ENCODE measurements at places on chromosomes 16 and 17. TPM values are rescaled to one million over a fixed set of nuclear protein-coding genes. Genes with fewer than 3 reads are reported as not detected.

The TMEM100 gene
- total RNA-seq = 3.3 TPM

The PLCD3 gene
- total RNA-seq = 0.82 TPM

The MGAT5B gene
- 16.3 TPM for total RNA-seq

The SALL1 gene
- 5.3 TPM for total RNA-seq

The GAN gene
- 22.8 TPM for total RNA-seq

The LHX1 gene
- under 0.01 TPM for total RNA-seq

The MEIOC gene
- total RNA-seq = 0.41 TPM

The ABI3 gene
- total RNA-seq = 0.41 TPM

- no peak for DNase-seq
Measured at GRCh38 chr17:35486920-35487732, 38.6 kb upstream of the SLFN13 start.

DNA sequence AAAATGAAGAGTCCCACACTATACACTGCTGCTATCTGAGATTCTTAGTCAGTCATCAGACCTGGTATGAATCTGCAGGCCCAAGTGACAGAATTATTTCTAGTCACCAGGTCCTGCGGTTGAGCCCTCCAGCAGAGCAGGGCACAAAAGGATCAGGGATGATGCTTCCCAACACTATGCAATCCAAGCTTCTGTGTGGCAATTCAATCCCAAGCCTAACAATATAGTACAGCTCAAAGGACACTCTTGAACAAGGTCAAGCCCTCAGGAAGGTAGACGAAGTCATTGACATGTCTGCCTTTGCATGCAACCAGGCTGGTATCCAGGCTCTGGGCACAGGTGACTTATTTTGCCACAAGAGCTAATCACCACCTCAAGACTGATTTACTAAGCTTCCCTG, 5.8 kb downstream of the DCUN1D3 start:
- no peak for DNase-seq

- DNase-seq = no peak
Measured at GRCh38 chr16:57893217-57893558, 77.7 kb downstream of the CNGB1 start.

DNA sequence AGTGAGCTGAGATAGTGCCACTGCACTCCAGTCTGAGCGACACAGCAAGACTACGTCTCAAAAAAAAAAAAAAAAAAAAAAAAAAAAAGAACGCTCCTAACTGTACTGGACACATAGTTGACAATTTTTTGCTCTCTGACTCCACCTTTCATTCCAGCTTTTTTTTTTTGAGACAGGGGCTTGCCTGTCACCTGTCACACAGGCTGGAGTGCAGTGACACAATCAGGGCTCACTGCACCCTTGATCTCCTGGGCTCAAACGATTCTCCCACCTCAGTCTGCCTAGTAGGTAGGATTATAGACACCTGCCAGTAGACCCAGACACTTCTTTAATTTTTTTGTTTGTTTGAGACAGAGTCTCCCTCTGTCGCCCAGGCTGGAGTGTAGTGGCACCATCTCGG, 2.6 kb upstream of the CRLF3 start:
- DNase-seq = no peak

DNA sequence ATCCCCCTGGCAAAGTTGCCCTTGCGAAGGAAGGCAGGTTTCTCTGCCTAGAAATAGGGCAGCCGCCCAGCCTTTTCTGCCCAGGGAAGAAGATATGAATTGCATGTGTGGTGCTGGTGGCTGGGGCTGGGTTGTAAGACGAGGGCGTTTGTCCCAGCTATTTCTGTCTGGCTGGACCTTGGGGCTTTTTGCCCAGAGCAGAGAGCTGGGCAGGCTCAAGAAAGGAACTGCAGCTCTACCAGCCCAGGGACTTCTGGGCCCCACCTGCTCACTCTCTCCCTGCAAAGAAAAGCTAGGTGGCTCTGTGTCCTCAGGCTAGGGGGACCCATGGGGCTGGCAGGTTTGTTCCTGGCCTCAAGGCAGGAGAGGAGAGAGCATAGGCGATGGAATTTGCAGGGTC, 586 bp downstream of the CACNG1 start:
- DNase-seq = no peak

GRCh38 chr16:62363501-62363900, 327.3 kb upstream of the CDH8 start:
- DNase-seq = peak; percentile 2

DNA sequence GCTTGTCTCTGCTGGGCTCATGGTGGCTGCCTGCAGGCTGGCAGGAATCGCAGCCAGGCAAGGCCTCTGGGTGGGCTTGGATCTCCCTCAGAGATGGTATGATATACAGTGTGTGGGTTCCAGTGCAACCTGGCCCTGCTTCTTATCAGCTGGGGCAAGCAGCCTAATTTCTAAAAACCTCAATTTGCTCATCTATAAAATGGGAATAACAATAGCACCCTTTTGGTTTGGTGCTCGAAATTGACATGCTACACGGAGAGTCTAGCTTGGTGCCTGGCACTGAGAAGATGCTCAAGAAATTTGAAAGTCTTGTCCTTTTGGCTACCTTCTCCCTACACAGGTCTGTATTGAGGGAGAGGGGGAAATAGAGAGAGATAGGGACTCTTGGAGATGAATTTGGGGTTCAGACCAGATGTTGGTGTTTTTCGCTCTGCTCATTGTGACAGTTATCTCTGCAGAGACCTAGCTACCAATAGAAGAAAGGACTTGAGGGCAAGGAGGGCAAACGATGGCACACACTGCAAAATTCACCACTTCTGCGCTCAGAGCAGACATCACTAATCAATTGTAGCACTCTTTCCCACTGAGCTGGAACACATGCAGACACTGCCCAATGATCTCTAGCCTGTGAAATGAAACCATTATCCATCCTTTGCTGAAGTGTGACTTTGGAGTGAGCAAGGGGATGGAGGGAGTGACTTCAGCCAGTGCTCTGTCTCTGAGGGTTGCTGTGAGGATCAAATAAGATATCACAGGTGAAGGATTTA, 15.6 kb downstream of the BEAN1 start:
- DNase-seq = no peak

DNA sequence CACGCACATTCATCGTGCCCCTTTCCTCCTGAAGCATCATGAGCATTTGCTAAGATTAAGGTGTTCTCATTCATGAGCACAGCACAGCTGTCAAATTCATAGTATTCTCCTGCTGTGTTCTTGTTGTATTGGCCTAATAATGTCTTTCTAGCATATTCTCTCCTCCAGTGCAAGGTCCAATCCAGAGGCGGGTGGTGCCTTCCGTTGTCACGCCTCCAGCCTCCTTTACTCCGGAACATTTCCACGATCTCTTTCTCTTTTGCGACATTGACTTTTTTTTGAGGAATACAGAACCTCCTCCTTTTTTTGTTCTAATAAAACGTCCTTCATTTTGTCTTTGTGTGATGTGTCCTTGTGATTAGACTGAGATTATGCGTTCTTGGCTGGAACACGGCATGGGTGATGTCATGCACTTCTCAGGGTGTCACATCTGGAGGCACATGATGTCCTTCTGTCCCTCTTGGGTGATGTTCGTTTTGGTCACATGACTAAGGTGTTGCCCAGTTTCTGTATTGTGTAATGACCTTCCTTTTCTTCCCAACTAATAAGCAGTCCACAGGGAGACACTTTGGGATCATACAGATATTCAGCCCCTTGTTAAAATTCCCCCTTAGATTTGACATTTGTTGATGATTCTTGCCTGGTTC, 66.3 kb downstream of the CLEC16A start:
- no peak for DNase-seq

- no peak for DNase-seq
Measured at GRCh38 chr16:87671221-87671620, 68.9 kb downstream of the JPH3 start.

GRCh38 chr16:67910158-67910557, 17.1 kb downstream of the PSKH1 start:
- peak; percentile 55 for DNase-seq

DNA sequence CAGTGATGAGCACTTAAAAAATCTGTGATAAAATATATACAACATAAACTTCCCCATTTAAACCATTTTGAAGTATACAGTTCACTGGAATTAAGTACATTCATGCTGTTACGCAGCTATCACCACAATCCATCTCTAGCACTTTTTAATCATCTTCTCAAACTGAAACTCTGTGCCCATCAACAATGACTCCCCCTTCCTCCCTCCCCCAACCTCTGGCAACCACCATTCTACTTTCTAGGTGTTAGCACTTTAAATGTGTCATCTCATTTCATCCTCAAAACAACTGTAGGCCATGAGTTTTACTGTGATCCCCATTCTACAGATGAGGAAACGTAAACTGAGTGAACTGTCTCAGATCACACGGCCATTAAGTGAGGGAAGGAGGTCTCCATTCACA, 13.8 kb upstream of the TMEM98 start:
- DNase-seq = no peak

GRCh38 chr16:23595246-23595950, 718 bp downstream of the NDUFAB1 start:
- no peak for DNase-seq

DNA sequence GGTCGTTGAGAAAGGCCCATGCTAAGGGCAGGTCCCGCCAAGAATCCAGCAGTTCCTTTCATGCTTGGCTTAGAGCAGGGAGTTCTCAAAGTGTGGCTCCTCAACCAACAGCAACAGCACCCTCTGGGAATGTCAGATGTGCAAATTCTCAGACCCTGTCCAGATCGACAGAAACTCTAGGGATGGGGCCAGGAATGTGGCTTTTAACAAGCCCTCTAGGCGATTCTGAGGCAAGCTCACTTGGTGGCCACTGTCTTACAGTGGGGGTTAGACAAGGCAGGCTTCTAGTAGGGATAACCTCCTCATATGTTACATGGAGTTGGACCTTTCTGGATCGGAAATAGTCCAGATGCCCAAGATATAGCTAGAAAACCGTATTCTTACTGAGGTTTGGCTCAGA, 144.8 kb downstream of the ZFHX3 start:
- no peak for DNase-seq

DNA sequence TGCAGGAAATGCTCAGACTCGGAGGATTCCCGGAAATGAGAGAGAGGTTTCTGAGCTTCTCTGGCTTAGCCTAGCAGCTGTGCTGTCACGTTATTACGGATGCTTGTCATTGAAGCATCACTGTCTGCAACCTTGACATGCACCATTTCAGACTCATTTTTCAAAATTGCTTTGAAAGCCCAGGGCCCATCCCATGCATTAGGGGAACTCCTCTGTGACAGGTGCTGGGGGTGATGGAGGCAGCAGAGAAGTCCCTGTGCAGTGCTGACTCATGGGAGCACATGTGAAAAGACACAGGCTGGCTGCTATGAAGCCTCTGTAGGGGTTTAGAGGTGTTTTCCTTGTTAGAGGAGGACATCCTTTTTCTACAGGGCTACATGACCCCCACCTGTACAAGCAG, 214.0 kb upstream of the MPHOSPH6 start:
- no peak for DNase-seq

- no peak for DNase-seq
Measured at GRCh38 chr16:49496656-49497055, 123.1 kb downstream of the C16orf78 start.

GRCh38 chr17:48626245-48627117, at the start of gene HOXB9:
Gene HOXB9, minus strand, starts transcription at chr17:48626358. Its CDS starts 89 bp downstream, at chr17:48626269.
- no peak for DNase-seq

DNA sequence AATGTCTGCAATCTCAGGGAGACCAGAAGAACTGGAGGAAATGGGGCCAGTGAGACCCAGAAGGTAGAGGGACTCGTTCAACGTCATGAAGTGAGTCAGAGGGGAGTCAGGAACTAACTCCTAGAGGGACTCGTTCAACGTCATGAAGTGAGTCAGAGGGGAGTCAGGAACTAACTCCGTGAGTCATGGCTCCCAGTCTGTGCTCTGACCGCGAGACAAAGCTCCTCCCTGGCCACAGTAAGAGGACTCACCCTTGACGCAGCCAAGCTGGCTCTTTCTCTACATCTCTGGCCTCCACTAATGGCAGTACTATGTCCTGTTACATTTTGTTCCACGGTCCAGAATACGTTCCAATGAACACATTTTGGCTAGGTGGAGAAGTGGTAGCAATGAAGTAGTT, 902.5 kb downstream of the KCNJ2 start:
- no peak for DNase-seq

GRCh38 chr17:73340093-73340596, 28.3 kb upstream of the CDC42EP4 start:
- DNase-seq = no peak

DNA sequence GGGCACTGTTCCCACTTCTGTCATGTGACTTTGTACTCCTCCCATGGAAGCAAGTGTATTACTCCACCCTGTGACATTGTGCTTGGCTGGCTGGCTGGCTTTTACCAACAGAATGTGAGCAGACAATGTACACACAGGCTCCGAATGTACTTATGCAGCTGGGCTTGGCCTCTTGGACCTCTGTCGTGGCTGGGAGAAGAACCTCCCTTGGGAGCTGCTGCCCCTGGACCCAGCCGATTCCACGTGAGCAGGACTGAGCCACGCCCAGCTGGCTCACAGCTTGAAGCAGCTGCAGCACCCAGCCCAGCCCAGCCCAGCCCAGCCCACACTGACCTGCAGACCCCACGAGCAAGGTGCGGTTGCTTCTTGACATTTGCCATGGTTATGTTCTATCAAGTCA, 177.5 kb downstream of the RBFOX3 start:
- no peak for DNase-seq

DNA sequence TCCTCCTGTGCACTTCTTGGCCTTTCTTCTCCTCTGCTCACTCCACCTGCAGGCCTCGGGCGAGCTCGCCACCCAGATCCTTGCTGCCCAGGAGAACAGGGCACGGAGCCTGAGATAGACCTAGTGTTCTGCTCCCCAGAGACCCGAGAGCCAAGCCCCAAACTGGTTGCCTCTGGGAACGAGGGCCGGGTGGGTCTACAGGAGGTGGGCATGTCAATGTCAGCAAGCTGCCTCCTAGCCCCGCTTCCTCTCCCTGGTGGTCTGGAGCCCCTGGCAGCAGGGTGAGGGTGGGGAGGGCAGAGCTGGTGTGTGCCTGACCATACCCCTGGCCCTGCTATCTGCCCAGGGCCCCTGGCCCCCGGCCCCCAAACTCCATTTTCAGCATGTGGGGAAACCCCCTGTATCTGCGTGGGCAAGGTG, 841 bp upstream of the NDRG4 start:
- no peak for DNase-seq

- no peak for DNase-seq
Measured at GRCh38 chr17:64106918-64107317, 23.0 kb downstream of the ERN1 start.

DNA sequence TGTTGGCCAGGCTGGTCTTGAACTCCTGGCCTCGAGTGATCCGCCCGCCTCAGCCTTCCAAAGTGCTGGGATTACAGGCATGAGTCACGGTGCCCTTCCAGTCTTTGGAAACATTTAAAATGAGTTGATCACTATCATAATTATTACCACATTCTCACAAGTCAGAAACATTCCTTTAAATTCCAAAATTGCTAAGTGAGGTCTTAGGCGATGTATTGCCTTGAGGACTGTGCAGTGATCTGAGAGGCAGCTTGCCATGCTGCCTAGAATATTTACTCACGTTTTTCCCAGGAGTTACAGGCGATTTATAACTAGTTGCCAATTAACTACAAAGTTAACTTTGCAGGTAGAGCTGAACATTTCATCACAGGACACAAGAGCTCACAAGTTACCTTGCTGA, 5.7 kb upstream of the ATXN1L start:
- no peak for DNase-seq
